Jurkat, Clone E6-1 (cell line): ENCODE measurements at places on chromosomes 16 and 17.

- DNase-seq, result no peak
These were observed 97.2 kb downstream of the NOG start for GRCh38 chr17:56690441-56691291.

GRCh38 chr17:67183531-67183930 is 61.5 kb downstream of the HELZ start:
- no peak for DNase-seq

GRCh38 chr17:47717261-47717697 is 15.8 kb upstream of the TBX21 start:
- no peak for DNase-seq

DNA sequence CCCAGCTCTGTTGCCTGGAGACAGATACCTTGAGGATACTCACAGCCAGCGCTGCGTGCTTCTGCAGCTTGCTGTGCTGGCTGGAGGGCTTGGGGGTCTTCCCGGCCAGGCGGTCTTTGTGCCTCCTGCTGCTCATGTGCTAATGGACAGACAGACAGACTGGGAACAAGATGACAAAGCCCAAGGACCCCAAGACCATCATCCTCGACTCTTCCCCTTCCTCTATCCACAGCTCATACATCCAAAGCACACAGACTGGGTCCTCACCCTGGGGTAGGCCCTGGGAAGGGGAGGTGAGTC is 7.7 kb downstream of the NKIRAS2 start:
- no peak for DNase-seq

- DNase-seq, result peak; percentile 65
These were observed at the start of gene SIRT7 for GRCh38 chr17:81917565-81918332. Gene SIRT7, minus strand, starts transcription at chr17:81918176. Its CDS starts 45 bp downstream, at chr17:81918131.

DNA sequence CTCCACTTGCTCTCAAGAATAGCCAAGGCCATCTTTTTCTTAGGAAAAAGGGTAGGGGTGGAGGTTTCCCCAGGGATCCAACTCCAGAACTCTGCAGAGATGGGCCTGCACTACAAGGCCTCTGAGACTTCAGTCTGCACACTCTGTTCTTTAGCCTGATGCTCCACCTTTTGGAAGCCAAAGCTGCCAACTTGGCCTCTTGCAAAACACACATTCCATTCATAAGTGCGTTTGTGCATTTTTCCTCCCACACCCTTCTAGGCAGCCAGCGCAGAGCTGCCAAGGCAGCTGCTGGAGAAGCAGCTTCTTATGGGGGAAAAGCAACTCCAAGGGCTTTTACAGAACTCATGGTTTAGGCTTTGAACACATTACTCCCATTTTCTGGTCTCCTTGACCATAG is 45.3 kb downstream of the REXO5 start:
- no peak for DNase-seq

DNA sequence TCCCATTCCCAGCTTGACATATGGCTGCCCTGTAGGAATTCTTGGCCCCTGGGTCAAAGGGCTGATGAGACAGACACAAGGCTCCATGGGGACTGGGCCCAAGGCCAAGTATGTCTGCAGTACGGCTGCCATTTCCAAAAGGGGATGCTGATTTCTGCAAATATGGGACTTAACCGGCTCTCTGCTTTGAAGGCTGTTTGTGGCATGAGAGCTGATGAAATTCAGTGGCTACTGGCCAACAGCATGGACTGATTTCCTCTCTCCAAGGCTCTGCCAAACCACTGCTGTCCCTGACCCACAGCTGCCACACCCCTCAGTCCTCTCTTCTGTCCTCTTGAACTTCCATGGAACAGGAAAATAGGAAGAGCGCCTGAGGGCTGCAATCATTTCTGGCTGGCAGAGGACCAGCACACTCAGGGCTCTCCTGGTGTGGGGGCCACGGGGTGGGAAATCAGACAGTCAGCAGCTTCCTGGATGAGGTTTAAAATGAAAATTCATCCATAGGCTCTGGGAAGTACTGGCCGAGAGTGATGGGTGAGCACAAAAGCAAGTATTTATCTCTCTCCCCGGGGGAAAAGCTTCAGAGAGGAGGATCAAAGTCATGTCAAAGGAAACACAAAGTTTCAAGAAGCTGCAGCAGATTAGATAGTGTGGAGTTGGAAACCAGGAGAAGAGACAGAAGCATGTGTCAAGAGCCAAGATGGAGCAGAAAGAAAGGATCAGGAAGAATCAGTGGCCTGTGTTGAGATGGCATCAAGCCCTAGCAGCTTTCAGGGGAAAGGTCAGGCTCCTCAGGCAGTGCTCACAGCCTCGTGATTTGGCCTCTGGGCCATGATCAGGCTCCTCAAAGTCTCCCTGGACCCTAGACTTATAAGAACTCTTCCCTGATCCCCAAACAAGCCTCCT is 64.1 kb upstream of the SREBF1 start:
- DNase-seq, result no peak
